NCI-H1694 treated with DMSO at 0.1 percent for 48 hours (cell line): ENCODE measurements at places on chromosomes 12 and 14.

DNA sequence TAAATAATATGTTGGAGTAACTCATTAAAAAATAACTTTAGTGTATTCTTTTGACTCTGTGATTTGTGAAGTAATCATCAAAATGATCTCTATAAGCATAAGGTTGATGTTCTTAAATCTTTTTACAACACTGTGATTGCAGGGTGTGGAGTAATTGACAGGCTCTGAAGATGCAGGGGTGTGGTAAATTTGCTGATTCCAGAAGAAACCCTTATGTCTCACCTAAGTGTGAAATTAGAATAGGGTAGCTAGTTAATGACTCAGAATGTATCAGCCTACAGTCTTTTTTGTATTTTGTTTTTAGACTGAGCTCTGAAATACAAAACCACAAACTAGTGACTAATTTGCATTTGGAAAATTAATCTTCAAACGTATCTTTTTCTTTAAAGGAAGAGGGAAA lies 5.9 kb downstream of the PRPF39 start:
- no peak for DNase-seq

GRCh38 chr14:77316872-77317301 lies 3.8 kb downstream of the POMT2 start:
- no peak for DNase-seq

GRCh38 chr14:92610849-92611271 lies 97.3 kb downstream of the RIN3 start:
- no peak for DNase-seq

DNA sequence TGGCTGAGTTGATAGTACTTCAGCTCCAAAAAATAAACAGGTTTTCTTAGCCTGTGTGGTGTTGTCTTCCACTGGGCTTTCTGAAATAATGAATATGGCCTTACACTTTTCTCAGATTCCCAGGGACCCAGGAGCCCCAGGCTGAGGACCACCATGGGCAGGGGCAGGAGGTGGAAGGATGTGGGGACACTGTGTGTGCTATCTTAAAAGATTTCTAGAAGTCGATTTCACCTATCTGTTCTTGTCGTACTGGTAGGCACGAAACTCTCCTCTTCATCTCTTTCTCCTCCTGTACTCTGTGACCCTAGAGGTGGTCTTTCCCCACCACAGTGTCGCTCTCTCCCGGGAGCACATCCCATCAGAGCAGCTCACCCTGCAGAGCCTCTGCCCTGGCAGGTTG lies 107.7 kb upstream of the FKBP4 start:
- no peak for DNase-seq

GRCh38 chr12:117468016-117468415 lies 106.6 kb upstream of the NOS1 start:
- DNase-seq, result no peak

DNA sequence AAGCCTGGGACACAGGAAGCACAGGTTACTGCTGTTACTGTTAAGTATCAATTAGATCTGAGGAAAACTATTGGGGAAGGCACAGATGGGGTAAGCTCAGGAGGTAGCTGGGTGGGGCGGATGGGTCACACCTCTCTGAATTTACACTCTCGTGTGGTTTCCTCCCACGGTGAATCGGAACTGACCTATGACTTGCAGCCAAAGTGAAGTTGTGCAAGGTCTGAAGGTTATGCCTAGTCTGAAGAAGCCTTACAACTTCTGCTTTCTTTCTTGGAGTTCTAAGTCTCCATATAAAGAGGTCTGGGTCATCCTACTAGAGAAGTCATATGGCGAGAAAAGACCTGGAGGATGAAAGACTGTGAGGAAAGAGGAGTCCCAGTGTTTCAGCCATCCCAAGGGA lies 25.6 kb upstream of the GPATCH2L start:
- no peak for DNase-seq

- no peak for DNase-seq
Observed at GRCh38 chr12:104588047-104588920, 131.5 kb downstream of the CHST11 start.

- no peak for DNase-seq
Observed at GRCh38 chr12:30169839-30170591, 386.3 kb upstream of the TMTC1 start.

DNA sequence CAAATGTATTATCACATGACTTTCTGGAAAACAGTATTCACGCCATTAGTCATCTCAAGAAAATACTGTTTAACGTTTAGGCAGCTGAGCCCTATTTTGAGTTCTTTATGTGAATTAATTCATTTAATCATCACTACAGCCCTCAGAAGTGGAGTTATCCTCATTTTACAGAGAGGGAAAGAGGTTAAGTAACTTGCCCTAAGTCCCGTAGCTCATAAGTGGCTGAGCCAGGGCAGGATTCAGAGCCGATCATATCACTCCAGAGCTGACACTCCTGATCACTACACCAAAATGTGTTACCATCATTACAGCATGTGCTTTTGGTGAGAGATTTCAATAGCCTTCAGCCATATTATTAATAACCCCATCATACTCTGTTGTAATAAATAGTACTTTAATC lies 210.6 kb downstream of the FBXL14 start:
- no peak for DNase-seq

- DNase-seq, result no peak
Observed at GRCh38 chr12:92393504-92393903, 247.9 kb upstream of the BTG1 start.

GRCh38 chr14:37708481-37708880 lies 113.1 kb downstream of the TTC6 start:
- DNase-seq, result no peak

DNA sequence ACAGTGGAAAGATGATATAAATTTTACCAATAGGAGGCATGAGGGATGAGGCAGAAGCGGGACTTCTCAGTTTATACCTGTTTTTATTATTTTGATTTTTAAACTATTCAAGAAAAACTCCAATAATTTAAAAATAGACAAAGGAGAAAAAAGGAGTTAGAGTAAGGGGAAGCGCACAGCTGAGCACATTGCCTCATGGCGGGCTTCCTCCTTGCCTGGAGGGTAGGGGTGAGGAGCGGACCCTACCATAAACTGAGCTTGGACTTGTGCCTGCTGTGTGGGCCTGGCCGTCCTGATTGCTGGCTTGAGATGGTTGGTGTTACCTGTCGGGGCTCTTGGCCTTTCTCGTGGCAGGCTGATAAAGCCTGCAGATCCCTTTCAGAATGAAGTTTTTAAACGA lies 15.1 kb upstream of the HIP1R start:
- DNase-seq, result no peak
